ENCODE measurements at places on chromosomes 6 and 20. TPM values are rescaled to one million over a fixed set of nuclear protein-coding genes. Genes with fewer than 3 reads are reported as not detected.

Gene PDE7B
- 12.4 TPM for total RNA-seq

Gene GSTA3
- total RNA-seq = not detected

Gene FAM217A
- not detected for total RNA-seq

Gene TUBB2B
- 13.3 TPM for total RNA-seq

Gene UBE2V1
- total RNA-seq = 20.1 TPM

Gene C6orf58
- not detected for total RNA-seq

Gene CDH4
- 1.6 TPM for total RNA-seq

Gene MAS1
- total RNA-seq = not detected

Gene GJA1
- total RNA-seq = 323 TPM

Gene BHLHE23
- total RNA-seq = not detected

Gene ABHD16B
- total RNA-seq = not detected

Gene TENT5A
- 10.8 TPM for total RNA-seq

DNA sequence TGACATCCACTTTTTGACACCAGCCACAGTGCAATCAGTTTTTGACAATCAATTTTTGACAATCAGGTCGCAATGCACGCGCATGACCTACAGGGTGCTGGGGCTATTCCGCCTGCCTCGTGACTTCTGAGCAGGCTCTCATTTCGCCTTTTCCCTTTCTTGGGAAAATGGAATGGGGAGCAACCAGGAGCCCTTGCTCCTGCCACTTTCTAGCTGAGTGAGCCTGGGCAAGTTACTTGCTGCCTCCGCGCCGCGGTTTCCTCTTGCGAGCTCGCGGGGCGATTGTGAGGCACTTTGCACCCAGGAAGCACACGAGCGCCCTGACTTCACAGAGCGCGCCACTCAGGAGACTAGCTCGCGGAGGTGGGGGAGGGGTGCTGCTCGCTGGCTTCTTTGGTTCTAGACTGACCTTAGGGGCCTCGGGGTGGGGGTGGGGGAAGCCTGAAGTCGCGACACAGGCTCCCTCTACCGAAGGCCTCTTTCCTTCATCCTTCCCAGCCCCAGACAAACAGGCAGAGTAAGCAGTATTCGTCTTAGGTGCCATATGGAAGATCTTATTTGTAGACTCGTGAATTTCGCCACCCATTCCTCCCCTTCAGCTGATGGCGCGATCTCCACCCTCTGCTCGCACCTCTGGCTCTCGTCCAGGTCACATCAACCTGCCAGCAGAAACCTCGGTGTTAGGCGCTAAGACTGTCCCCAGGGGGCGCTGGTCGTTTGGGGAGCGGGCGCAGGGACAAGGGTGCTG lies 4.6 kb downstream of the TP53TG5 start:
- DNase-seq = peak; percentile 66

DNA sequence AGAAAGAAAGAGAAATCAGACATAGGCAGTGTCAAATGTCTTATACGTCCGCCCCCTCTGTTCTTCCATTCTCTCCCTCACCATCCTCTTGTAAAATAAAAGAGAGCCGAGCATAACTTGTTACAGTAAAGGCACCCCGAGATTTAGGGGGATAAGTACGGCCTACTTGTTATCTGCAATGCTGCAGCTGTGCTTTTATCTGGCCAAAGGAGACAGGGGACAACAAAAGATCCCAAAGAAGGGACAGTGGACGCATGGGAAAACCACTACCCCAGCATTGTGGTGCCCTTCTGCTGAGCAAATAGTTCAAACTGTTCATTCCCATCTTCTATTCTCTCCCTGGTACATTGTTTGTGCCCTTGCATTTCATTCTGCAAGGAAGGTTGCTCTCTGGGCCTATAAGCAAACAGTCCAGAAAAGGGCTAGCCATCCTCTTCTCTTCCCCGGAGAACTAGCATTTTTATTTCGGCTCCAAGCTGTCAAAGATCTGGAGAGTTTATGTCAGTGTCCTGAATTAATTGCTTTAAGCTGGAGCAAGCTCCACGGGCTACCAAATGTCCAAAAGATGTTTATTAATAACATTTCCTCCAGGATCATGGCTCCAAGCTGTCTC lies 22.3 kb downstream of the FOXA2 start:
- no peak for DNase-seq

- no peak for DNase-seq
These were observed 8.5 kb downstream of the CD164 start for GRCh38 chr6:109373762-109374161.

- no peak for DNase-seq
These were observed 146.3 kb downstream of the JARID2 start for GRCh38 chr6:15392182-15392581.

- DNase-seq = no peak
These were observed 500.4 kb upstream of the CHD6 start for GRCh38 chr20:42118409-42119125.

GRCh38 chr20:11331096-11331495 lies 586.6 kb upstream of the BTBD3 start:
- DNase-seq = no peak

DNA sequence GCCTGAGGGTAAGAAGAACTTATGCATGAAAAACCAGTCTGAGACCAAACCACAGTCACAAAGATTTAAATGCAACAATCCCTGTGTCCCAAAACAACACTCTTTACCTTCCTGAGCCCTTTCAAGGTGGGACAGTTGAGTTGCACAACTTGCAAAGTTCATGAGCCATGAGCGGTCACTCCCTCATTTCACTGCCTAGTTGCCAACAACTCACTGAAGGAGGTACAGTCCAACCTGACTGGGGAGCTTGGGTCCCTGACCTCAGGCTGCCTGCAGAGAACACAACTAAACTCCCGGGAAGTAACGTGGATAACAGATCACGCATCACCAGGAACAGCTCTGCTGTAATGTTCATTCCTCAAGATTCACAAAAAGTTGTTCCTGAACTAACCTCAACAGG lies 69.4 kb downstream of the MBOAT1 start:
- no peak for DNase-seq

DNA sequence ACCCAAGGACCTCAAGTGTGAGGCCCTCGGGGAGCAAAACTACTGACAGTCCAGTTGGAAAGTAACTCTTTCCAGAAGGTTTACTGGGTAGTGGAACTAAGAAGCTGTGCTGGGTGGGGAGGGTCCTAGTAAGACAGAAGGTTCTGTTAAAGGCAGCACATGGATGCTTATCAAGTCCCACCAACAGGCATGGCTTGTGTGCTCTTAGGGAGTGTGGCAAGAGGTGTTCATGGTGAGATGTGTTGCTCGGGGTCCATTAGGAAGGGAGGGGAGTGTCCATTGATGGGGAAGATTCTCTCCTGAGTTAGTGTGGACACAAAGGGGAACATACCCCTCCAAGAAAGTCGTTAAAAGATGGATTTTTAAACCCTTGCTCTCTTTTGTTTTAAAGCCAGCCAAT lies 120.6 kb downstream of the LY86 start:
- no peak for DNase-seq

- DNase-seq = no peak
These were observed 218.2 kb upstream of the RNF24 start for GRCh38 chr20:4233520-4233919.

DNA sequence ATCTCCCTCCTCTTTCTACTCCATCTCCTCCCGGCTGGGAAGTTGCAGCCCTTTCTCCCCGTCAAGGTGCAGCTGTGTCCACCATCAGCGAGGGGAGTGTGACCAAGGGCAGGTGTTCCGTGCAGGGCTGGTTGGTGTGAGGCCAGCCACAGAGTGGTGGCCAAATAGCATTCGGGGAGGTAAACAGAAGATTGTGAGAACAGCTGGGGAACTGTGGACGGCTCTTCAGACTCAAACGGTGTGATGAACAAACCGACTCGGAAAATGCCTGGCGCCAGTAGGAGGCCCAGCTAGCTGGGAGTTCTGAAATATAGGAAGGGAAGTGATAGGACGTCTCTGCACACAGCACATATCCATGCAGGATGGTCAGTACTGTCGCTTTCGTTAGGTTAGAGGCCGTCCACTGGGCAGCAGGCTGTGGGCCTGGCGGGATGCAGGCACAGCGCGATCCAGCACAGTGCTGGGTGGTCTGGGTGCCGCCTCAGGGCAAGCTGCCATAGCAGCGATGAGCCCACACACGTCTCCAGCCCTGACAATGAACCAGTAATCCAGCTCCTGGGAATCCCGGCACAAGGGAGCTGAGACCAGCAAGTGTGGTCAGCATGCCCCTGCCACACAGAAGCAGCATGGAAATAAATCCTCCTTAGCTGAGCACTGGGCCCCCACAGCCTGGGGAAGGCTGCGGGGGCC lies 258.1 kb downstream of the TAF4 start:
- no peak for DNase-seq

- DNase-seq = no peak
These were observed 3.7 kb upstream of the MMP9 start for GRCh38 chr20:46004889-46005473.

DNA sequence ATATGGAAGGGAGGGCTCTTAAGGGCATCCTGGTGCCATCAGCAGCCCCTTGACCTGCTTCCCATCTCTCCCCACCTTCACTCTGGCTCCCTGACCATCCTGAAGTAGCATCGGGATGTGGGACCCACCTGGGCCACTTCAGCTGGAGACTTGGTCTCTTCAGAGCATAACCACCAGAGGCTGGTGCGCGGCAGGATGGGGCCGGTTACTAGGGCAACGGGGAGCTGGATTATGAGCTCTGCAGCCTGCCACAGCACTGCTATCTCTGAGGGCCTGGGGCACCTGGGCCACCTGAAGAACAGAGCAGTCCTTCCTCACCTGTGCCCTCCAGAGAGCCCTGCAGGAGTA lies 79.7 kb downstream of the SYNJ2 start:
- no peak for DNase-seq

- DNase-seq = peak; percentile 97
These were observed 35.3 kb upstream of the APCDD1L start for GRCh38 chr20:58550275-58551059.

GRCh38 chr20:50729901-50730764 lies 1.2 kb upstream of the PARD6B start:
- DNase-seq = no peak

- DNase-seq = no peak
These were observed 851 bp upstream of the HSD17B8 start for GRCh38 chr6:33203443-33204164.

- DNase-seq = peak; percentile 95
These were observed 33.9 kb upstream of the STXBP5 start for GRCh38 chr6:147170269-147170668.

DNA sequence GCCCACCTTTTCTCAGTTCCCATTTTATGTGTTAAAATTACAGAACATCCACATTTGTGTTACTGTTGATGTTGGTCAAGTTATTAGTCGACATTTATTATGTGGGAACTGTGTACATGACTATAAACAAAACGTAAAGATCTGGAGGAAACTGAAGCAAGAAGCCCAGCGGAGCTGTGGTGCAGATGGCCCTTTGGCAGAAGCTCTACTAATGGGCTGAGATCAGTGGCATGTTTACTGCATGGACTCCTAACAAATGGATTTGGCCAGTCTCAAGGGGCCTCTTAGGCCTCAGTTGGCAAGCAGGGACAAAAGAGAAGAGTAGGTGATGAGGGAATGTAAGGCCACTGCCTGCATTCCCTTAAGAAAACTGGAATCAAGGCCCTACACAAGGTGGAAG lies 282.1 kb upstream of the TCF21 start:
- DNase-seq = no peak

DNA sequence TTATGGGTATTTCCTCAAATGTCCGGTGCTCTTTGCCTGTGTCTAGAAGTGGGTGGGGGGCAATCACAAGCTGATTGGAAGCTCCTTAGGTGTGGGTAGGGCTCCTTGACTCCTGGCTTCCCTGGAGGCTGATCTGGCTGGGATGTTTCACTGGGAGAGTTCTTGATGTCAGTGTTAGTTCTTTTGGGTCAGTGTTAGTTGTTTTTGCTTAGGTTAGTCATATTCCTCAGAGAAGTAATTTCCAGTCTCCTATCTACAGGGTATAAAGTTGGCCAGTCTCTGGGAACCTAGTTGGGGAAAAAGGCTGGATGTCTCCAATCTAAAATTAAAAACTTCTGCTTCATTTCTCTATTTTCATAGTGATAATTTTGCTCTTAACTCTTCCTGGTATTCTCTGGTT lies 23.6 kb downstream of the CDC5L start:
- DNase-seq = peak; percentile 18

DNA sequence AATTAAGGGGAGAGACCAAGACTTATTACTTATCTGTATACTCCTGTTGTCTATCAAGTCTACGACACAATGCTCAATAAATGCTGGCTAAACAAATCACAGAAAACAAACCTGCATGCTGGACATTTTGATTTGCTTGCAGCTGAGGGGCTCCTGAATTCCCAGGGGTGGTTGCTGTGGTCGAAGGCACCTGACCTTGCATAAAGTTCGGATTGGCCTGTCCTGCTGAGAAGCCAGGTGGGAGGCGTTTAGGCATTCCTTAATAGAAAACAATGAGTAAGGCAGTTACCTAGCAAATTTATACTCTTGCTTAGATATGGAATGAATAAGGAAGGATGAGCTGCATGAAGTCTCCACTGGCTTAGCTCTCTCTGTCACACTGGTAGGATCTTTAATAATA lies 50.5 kb downstream of the TP53INP2 start:
- DNase-seq = no peak

GRCh38 chr6:125124049-125124669 lies 29.4 kb upstream of the TPD52L1 start:
- no peak for DNase-seq

DNA sequence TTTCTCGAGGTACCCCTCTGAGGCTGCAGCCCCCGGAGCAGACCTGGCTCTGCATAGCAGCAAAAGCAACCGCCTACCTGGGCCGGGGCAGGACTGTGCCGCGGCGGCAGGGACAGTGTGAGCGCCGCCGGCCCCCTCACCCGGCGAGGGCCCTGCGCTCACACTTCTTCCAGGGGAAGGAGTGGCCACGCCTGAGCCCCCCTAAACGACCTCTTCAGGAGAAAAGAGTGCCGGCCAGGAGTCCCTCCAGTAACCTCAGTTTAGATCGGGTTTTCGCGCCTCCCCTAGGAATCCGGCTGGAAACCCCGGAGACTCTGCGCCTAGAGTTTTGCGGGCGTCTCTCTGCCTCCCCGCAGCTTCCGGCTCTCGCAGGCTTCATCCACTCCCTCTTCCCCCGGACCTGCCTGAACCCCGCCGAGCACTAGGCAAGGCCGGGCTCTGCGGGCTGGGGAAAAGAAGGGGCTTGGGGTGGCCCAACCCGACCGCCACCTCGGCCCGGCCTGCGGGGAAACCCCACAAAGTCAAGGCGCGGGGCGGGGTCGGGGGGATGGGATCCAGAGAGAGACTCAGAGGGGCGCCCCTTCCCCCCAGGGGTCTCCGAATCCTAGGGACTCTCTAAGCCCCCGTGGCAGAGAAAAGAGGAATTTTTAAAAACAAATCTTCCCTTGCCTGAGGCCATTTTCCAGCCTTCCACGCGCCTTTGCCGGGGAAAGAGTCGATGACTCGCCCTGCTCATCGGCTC lies 558 bp downstream of the LINC00237 start:
- no peak for DNase-seq

DNA sequence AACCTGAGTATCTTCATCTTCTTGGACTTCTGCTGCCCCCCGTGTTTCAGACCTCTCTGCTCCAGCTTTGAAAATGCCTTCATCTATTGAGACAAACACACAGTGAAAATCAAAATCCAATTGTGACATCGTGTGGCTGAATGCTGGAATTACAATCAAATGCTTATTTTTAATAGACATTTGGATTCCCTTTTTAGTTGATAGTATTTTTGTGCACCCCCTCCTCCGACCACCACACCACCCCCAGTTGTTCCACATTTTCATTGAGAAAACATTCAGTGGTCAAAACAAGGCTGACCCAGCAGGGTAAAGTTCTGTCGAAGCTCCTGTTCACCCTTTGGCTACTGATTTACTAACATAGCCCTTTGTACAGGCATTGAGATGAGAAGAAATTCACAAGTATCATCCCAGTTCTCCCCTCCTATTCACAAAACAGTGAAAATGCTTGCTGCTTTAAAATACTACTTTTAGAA lies 79.0 kb downstream of the NRSN1 start:
- DNase-seq = peak; percentile 38
